ENCODE measurements at places on chromosomes 11 and 22. TPM values are rescaled to one million over a fixed set of nuclear protein-coding genes. Genes with fewer than 3 reads are reported as not detected.

Gene RFPL2
- total RNA-seq = 0.09 TPM

Gene CCDC87
- total RNA-seq = 0.07 TPM

Gene CRYBA4
- total RNA-seq = not detected

Gene HEPHL1
- total RNA-seq = not detected

Gene SLC25A17
- total RNA-seq = 21.6 TPM
